ENCODE measurements at places on chromosomes 3 and 15. TPM values are rescaled to one million over a fixed set of nuclear protein-coding genes. Genes with fewer than 3 reads are reported as not detected.

DNA sequence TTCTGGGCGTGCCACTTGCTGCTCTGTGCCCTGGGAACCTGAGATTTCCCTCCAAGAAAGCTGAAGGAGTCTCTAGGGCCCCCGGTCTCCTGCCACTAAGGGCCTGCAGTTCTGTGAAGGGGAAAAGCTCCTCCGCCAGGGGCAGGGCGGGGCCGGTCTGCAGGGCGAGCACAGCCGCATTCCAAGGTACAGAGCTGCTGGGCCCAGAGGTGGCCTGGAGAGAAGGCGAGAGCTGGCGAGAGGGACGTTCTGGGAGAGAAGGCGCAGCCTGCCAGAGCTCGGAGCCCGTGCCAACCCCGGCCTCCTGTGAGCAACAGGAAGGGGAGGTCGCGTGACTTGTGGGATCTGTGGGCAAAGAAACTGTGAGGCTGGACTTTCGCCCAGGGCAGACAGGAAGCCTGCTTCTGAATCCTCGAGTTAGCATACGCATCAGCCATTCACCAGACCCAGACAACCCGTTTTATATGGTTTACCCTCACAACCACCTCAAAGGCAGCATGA is 500.4 kb downstream of the SHQ1 start:
- H3K27me3 ChIP-seq = no peaks in the 10 kb centered on the region
- no peak overlapping the region for H3K27ac ChIP-seq
- no peaks in the 10 kb centered on the region for H3K36me3 ChIP-seq

GRCh38 chr15:25410649-25411048 is 28.2 kb downstream of the UBE3A start:
- no peak overlapping the region for H3K4me3 ChIP-seq
- H3K4me1 ChIP-seq = no peaks in the 10 kb centered on the region
- no peaks in the 10 kb centered on the region for H3K27me3 ChIP-seq
- DNase-seq = no peak

DNA sequence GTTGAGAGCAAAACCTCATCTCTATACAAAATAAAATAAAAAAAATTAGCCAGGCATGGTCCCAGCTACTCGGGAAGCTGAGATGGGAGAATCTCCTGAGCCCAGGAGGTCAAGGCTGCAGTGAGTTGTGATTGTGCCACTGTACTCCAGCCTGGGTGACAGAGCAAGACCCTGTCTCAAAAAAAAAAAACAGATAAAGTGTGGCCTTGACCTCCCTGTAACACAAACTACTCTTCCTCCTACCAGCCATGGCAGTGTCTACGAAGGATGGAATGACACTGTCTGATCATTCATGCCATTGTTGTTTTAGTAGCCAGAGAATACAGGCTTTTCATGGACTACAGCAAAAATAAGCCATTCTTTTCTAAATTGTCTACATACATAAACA is 117.1 kb upstream of the IQSEC1 start:
- H3K4me3 ChIP-seq = no peak overlapping the region
- peaks cover 5% of the 10 kb centered on the region for H3K4me1 ChIP-seq
- H3K36me3 ChIP-seq = no peaks in the 10 kb centered on the region
- no peak for DNase-seq

GRCh38 chr15:58777107-58777506 is 6.0 kb downstream of the MINDY2 start:
- H3K4me1 ChIP-seq = peaks cover 6% of the 10 kb centered on the region
- no peak for DNase-seq
- H3K36me3 ChIP-seq = no peaks in the 10 kb centered on the region
- H3K4me3 ChIP-seq = no peak overlapping the region
- no peak overlapping the region for H3K27ac ChIP-seq
- no peaks in the 10 kb centered on the region for H3K27me3 ChIP-seq

- no peaks in the 10 kb centered on the region for H3K27me3 ChIP-seq
- H3K4me3 ChIP-seq = no peak overlapping the region
- no peaks in the 10 kb centered on the region for H3K36me3 ChIP-seq
- no peak overlapping the region for H3K27ac ChIP-seq
- DNase-seq = no peak
These were observed 31.7 kb downstream of the ATP2C1 start for GRCh38 chr3:130925628-130926027.

- no peaks in the 10 kb centered on the region for H3K4me1 ChIP-seq
- no peak overlapping the region for H3K4me3 ChIP-seq
- no peak for DNase-seq
- no peaks in the 10 kb centered on the region for H3K27me3 ChIP-seq
These were observed 722.0 kb downstream of the NR2F2 start for GRCh38 chr15:97052513-97052912.

DNA sequence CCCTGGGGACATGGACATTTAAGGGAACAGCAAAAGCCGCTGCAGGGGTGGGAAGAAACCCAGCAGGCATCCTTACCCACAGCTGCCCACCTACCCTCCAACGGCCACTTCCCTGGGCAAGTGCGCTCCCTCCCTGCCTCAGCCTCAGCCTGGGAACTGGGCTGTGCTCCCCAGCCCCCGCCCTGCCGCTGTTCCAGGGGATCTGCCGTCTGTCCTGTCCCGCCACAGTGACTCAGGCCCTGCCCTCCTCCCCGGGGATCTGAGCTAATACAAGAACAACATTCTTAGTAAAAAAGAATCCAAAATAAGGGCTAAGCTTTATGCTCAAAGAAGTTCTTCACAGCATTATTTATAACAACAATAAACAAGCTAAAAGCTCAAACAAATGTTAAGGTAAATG is 7.4 kb upstream of the IQSEC1 start:
- no peaks in the 10 kb centered on the region for H3K4me1 ChIP-seq
- H3K36me3 ChIP-seq = no peaks in the 10 kb centered on the region
- peaks cover 22% of the 10 kb centered on the region for H3K27me3 ChIP-seq
- H3K4me3 ChIP-seq = no peak overlapping the region
- no peak overlapping the region for H3K27ac ChIP-seq

GRCh38 chr15:29682361-29682760 is 139.9 kb downstream of the TJP1 start:
- H3K27ac ChIP-seq = no peak overlapping the region
- H3K27me3 ChIP-seq = no peaks in the 10 kb centered on the region
- no peaks in the 10 kb centered on the region for H3K36me3 ChIP-seq
- no peaks in the 10 kb centered on the region for H3K4me1 ChIP-seq

DNA sequence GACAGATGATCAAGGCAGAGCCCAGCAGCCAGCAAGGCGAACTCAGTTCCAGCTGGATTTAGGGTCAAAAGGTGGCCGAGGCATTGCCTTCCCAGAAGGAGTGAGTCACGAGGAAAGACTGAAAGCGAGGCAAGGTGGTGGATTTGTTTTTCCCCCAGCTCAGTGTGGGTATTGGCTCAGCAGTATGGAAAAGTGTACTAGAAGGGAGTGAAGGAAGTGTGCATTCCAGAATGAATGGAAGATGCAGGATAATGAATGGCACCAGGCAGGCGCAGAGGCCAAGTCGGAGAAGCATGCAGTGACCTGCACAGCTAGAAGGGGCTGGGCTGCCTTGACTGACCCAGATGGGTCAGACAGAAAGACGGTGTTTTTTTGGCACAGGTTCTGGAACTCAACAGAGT is 46.3 kb downstream of the FOXP1 start:
- peak; percentile 15 for DNase-seq
- no peaks in the 10 kb centered on the region for H3K36me3 ChIP-seq
- H3K27ac ChIP-seq = no peak overlapping the region
- H3K4me3 ChIP-seq = no peak overlapping the region
- no peaks in the 10 kb centered on the region for H3K27me3 ChIP-seq

DNA sequence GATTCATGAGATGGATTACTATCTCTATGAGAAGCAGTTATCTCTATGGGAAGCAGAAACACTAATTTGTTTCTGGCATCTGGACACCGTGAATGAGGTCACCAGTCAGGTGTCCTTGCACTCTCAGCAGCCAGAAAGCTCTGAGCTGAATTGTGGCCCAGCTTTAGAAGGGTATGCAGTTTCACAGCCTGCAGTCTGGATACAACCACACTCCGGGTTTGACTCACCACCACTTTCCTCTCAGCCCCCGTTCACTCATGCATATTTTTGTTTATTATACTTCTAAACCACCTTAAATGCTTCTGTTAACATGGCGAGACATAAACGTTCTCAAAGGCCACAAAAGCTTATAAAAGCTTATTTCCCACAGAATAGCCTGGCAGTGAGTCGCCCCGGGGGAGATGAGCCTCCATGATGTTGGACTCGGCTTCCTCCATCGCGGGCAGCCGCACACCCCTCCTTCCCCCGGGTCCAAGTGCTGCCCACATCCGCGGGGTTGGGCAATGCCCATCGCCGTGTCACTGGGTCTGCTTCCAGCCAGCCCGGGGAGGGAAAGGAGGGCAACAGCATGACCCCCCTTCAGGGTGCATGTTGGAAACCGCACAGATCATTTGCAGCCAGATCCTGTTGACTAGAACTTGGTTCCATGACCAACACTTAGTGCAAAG is 16.8 kb upstream of the SLC41A3 start:
- H3K36me3 ChIP-seq = no peaks in the 10 kb centered on the region
- DNase-seq = no peak
- no peak overlapping the region for H3K4me3 ChIP-seq
- H3K4me1 ChIP-seq = no peaks in the 10 kb centered on the region
- H3K27ac ChIP-seq = no peak overlapping the region

DNA sequence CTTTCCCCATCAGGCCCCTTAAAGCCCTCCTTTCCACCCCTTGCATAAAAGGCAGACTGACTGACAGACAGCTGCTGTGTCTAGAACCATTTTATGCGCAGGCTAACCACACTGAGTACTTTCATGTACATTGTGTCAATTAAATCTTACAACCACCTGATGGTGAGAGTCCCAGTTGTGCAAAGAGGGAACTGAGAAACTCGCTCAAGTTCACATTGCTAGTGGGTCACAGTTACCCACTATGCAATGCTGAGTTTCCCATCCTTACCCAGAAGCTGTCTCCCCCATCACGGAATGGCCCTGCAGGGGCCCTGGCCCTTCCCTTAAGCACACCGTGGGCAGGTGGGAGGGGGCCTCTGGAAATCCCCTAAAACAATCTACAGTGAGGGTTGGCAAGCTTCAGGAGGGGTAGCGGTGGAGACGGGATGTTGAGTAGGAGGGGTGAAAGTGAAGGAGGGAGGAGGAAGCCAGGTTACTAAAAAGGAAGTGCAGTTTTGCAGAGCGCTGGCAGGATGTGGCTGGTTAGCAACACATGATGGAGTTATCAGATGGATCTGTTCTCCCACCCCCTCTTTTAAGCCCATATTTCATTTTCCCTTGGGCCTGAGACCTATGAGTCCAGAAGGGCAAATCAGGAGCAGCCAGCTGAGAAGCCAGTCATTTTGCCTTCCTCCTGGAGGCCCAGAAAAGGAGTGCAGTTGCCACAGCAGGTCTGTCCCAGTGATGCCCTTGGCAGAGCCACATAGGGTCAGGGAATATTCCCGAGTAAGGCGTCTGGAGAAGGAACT is 30.0 kb downstream of the STARD5 start:
- no peak overlapping the region for H3K4me3 ChIP-seq
- H3K27ac ChIP-seq = no peak overlapping the region
- H3K4me1 ChIP-seq = peaks cover 11% of the 10 kb centered on the region

GRCh38 chr3:161939918-161940620 is 443.5 kb downstream of the OTOL1 start:
- H3K36me3 ChIP-seq = no peaks in the 10 kb centered on the region
- no peak overlapping the region for H3K27ac ChIP-seq
- H3K4me3 ChIP-seq = no peak overlapping the region
- no peaks in the 10 kb centered on the region for H3K27me3 ChIP-seq
- DNase-seq = no peak

ANKUB1 gene
- total RNA-seq = not detected
